ENCODE measurements at places on chromosomes 3 and 15. TPM values are rescaled to one million over a fixed set of nuclear protein-coding genes. Genes with fewer than 3 reads are reported as not detected.

GRCh38 chr15:99090011-99090699, 14.7 kb upstream of the SYNM start:
- no peak for DNase-seq

Gene ZMYND10
- 1.2 TPM for total RNA-seq

DNA sequence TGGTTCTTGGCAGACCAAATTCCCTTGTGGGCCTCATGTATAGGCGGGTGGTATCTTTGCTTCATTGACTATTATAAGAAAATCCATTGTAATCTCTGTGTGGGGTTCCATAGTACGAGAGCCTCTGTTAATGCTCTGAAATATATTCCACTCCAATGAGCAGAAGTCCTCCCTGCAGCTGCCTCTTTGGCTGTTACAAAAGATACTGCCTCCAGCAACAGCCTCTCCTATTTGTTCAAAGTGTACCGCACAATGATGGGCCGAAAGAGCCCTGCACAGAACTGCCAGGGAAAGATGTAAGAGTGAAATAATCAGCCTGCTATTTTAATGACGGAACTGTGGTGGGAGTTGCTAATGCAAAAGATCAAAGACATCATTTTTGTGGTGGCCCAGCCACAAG, 48.9 kb downstream of the GRK7 start:
- DNase-seq = no peak

GRCh38 chr15:62896380-62896866, 146.1 kb upstream of the TPM1 start:
- no peak for DNase-seq

GRCh38 chr15:70113304-70113700, 15.6 kb upstream of the TLE3 start:
- no peak for DNase-seq

DNA sequence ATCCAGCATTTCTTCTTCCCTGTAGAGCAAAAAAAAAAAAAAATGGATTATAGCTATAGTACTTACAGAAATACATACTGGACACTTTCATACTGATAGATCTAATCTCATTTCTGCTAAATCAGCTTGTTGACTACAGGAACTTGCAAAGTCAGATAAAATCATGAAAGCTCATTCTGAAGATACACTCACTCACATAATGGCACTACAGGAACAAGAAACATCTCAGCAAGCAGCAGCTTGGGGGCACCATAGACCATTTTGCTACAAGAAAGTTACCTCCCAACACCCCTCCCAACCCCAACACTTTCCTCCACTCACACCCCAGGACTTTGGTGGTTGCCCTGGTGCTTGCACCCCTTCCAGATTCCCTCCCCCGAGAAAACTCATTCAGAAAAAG, 4.6 kb downstream of the MYH15 start:
- no peak for DNase-seq

Gene TUSC7
- total RNA-seq = not detected

DNA sequence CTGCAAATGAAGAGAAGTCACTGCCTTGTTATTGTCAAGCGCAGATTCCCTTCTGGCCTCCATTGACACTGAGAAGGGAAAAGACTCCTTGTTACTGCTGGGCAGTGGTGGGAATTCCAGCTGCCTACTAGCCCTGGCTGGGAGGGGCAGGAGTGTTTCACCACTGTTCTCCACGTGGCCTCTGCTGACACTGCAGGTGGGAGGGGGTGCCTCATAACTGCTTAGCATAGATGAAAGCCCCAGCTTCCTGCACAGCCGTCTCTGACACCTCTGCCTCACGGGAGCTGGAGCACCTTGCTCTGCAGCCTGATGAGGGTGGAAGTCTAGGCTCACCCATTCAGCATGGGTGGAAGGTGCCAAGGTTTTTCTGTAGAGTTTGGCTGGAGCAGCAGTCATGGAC, 52.1 kb downstream of the TM2D3 start:
- no peak for DNase-seq

Gene CCDC14
- total RNA-seq = 8.9 TPM

Gene FSD2
- total RNA-seq = 0.09 TPM

- DNase-seq = no peak
Measured at GRCh38 chr3:177448987-177449359, 251.7 kb upstream of the TBL1XR1 start.

DNA sequence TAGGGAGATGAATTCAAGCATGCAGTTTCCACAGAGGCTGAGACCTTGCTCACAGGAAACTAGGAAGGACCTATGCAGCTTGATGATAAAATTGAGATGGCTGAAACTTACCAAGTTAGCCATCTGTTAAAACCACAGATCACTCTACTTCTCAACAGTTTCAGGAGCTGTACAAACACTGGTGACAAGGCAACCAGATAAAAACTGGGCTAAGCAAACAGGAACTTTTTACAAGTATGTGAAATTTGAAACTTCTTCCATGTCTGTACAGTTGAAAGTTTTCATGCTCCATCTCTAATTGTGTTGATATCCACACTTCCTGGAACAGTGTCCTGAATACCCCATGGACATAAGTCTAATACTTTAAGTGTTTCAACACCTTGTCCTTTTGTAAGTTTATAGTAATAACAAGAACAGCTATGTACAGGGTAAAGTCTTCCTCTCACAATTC, 78.2 kb downstream of the FAIM start:
- no peak for DNase-seq

Gene MOBP
- total RNA-seq = not detected

DNA sequence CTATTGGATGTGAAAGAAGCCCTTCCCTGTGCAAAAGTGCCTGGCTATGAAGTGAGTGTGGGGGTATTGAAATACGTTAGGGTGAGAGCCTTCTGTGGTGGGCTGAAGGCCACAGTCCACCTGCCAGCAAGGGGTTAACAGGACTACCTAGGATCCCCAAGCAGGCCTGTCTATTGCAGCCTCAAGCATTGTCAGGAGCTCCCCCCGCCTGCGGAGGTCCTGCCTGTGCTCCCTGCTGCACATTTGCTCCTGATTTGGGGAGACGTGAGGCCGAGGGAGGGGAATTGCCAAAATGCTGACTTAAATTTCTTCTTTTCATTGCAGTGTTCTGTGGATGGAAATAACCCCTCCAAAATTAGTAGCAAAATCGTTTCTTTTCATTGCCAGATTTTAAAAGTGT, 56.2 kb downstream of the GABRG3 start:
- DNase-seq = no peak

Gene CCR3
- not detected for total RNA-seq

DNA sequence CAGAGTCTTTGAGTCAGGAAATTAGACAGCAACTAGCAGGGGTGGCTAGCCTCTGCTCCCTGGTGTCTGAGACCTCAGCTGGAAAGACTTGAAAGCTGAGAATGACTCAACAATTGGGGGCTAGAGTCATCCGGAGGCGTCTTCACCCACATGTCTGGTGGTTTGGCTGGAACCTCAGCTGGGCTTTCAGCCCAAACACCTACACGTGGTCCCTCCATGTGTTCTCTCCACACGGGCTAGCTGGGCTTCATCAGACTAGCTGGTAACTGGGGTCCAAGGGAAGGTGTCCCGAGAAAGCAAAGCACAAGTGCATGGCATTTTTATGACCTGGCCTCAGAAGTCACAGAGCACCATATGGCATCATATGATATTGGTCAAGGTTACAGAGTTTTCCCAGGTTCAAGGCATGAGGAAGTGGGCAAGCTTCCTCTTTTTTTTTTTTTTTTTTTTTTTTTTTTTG, 19.9 kb upstream of the ABHD2 start:
- peak; percentile 36 for DNase-seq

DNA sequence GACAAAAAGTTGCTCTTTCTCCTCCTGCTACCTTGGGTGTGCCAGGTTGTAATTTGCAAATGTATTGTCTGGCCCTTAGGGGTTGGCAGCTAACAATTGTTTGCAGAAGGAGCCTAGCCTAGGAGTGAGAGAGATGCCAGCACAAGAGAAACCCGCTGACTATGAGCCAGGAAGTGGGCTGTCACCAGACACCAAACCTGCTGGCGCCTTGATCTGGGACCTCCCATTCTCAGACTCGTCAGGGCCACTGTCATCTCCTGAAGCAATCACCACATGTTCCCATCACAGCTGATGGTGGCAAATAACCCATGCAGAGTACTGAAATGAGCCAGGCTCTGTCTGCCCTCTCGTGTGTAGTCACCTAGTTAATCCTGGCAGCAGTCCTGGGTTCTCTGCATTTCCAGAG, 406.4 kb upstream of the NPAP1 start:
- peak; percentile 69 for DNase-seq

DNA sequence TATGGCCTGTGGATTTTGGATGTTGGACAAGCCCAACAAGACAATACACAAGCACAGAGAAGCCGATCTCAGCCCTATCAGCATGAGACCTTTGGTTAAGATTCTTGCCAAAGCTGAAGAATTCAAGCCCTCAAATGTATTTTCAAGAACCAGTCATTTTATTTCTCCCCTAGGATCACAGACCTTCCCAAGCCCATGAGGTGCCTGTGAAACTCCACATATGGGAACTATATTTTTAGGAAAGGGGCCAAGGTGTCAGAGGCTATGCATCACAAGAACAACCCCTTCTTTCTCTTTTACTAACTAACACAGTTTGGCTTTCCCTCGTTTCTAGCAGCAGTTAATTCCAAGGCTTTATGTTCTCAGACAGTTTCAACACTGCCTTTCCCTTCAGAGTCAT, 364.5 kb downstream of the MAGI1 start:
- no peak for DNase-seq

Gene ZDHHC23
- total RNA-seq = 4.1 TPM

- no peak for DNase-seq
Measured at GRCh38 chr3:112302881-112303763, 9.1 kb upstream of the SLC9C1 start.

DNA sequence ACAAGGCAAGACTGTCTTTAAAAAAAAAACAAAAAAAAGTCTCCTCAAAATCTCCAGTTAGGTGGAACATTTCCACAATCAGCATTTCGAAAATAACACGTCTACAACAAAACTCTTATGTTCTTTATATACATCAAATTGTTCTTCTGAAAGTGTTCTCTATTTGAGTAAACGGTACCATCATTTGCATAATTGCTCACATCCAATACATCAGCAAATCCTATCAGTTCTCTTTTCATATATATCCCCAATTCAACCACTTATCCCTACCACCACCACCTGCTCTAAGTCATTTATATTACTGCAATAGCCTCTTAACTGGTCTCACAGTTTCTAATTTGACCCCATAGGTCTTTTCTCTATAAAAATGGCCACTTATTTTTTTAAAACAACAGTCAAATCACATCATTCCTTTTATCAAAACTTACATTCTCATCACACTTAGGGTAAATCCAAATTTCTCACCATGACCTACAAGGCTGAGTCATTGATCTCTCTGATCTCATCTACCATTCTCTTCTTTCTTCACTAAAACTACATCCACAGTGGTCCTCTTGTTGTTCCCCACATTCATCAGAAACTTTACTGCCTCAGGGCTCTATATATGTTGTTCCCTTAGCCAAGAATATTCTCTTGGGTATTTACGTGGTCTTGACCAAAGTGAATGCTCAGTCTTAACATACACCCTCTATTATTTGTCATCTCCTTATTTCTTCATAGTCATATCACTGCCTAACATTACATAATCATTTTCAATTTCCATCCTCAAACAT, 237.0 kb downstream of the SCAPER start:
- no peak for DNase-seq

All from pancreas (tissue), 10 donors.